SK-N-DZ (cell line): ENCODE measurements at places on chromosomes 3 and 15.

DNA sequence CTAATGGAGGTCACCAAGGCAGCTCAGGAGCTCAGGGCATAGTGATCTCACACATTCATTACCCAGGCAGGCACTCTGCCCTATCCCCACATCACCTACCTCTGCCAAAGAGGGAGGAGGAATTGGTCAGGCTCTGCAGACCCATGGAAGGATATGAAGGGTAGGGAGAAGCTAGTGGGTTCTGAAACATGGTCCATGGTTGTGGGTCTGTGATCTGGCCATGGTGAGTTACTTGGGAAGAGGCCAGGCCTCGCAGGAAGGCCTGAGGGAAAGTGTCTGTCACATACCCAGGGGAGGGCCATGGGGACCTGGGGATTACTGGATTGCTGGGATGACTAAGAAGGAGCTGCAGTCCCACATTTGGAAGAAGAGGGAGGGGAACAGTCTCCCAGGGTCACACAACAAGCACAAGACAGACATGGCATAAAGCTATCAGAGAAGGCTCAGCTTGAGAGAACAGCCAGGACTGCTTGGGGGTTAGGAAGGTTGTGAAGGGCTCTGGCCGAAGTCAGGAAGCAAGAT lies 1.4 kb upstream of the PRSS50 start:
- no peak for DNase-seq

DNA sequence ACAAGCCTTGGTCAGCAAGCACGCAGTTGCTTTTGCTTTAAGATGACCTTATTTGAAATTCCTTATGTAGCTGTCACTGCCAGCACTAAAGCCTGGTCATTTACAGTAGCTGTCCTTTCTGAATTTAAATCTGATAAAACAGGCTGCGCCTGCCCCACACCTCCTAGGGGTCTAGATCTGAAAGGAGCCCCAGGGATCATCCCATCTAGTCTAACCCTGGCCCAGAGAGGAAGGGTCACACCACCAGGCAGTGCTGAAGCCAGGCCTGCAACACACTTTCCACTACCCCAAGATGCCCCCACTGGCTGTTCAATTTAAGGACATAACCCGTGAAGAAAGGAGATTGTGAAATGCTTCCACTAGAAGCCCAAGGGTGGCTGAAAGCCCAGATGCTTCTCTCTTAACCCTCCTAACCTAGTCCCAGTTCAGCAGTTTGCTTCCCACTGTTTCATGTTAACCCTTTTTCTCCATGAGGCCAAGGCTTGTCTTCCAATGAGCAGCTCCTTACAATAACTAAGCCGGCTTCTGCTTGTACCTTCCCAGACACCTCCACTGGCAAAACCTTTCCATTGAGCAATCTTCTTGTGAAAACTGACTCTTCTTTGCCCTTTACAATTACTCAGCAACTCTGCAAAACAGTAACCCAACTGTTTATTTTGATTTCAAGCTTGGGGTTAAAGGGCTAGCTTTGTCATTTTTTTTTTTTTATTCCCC lies 198.9 kb upstream of the LPP start:
- DNase-seq: no peak

DNA sequence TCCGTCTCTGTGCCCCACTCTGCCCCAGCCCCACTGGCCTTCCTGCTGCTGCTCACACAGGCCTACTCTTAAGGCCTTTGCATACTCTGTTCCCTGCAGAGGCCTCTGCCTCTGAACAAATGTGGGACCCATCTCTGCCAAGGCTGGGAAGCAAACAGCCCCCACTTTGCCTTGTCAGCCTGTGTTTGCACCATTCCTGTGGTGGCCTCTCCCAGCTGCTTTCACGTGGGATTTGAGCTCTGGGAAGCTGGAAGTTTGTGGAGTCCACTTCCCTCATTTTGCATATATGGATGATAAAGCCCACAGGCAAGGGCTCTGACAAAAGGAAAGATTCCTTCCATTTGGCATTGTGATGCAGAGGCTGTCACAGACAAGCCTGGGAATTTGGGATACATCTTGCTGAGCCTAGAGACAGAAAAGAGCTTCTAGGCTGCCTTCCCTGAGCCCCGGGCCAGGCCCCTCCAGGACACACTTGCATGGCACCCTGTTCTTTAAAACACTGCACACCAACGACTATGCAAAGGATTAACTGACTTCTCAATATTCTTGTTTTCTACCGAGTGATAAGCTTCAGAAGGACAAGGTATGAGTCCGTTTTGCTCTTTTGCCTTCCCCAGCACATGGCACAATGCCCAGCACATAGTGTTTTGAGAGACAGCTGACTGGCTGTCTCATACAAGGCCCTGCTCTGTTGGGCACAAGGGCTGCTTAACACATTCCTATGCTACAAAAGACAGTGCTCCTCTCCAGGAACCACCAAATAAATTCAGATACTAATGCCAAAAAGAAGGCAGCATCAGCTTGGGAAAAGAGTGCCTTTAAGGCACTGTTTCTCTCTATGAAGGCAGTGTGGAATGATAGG lies 120.7 kb upstream of the TOPAZ1 start:
- no peak for DNase-seq

DNA sequence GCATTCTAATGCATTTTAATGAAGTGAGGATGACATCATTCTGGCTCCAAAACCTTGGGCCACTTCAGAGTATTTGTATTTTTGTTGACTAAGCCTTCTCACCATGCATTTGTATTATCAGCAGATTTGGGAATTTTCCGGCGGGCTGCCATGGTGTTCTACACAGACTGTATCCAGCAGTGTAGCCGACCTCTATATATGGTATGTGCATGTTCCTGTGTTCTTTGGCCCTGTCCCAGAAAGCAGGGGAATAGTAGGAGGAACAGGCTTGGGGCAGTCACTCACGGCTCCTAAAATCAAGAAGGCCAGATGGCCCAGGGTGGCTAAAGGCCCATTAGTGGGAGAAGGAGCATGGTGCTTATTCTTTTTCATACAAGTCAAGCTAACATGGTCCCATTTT lies 80.5 kb downstream of the USF3 start:
- no peak for DNase-seq

DNA sequence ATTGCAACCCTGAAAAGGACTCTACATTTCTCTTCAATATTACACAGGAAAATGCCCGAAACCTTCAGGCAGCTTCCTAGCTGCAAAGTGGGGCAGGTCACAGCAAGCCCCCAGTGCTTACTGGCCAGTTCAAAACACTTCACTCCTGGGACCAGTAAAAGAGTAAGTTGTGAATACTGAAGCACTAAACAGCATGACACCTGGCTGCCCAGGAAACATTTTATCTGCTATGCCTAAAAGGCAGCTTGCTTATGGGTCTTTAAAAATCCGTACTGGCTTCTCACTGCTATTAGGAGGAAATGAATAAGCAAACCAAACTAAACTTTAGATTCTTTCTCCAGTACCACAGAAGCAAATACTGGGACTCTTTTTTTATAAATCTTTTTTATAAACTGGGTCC lies 457.9 kb upstream of the ALCAM start:
- DNase-seq: no peak

DNA sequence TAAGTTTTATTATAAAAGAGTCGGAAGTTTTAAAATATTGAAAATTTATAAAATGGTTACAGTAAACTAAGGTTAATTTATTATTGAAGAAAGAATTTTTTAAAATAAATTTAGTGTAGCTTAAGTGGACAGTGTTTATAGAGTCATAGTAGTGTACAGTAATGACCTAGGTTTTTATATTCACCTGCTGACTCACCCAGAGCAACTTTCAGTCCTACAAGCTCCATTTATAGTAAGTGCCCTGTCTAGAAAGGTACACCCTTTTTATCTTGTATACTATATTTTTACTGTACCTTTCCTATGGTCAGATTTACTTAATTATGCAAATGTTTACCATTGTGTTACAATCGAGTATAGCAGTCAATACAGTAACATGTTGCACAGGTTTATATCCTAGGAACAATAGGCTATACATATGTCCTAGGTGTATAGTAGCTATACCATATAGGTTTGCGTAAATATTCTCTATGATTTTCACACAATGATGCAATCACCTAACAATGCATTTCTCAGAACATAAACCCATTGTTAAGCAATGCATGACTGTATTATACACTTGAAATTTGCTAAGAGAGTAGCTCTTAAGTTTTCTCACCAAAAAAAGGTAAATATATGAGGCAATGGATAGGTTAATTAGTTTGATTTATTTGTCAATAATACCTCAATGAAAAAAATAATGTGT lies 106.9 kb upstream of the CD96 start:
- DNase-seq: no peak

DNA sequence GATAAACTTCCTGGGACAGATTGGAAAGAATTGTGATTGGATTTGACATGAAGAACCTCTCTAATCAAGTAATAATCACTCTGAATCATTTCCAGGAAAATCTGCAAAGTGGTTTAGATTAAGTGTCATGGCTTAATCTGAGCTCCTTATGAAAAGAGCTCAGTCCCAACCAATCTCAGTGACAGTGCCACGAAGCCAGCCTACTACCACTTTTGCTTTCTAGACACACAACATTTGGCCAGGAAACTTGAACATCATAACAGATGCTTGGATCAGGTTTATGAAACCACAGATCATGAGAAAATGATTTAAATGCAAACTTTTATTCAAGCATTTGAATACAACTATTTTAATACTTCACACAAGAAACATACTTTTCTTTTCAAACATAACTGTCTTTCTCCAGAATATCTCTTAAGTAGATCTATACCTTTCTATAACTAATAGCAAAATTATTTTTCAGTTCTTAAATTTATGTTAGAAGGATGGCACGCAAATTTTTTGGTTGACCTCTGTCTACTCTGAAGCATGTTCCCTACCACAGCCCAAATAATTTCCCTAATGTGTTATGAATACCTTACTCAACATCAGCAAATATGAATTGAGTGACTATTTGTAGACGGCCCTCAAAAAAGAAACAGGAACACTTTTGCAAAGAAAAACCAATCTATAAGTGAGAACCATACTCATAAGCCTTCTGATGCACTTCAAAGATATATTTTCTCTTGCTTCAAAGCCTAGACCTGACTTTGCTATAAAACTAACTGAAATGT lies 495.0 kb upstream of the ZNF385D start:
- no peak for DNase-seq

DNA sequence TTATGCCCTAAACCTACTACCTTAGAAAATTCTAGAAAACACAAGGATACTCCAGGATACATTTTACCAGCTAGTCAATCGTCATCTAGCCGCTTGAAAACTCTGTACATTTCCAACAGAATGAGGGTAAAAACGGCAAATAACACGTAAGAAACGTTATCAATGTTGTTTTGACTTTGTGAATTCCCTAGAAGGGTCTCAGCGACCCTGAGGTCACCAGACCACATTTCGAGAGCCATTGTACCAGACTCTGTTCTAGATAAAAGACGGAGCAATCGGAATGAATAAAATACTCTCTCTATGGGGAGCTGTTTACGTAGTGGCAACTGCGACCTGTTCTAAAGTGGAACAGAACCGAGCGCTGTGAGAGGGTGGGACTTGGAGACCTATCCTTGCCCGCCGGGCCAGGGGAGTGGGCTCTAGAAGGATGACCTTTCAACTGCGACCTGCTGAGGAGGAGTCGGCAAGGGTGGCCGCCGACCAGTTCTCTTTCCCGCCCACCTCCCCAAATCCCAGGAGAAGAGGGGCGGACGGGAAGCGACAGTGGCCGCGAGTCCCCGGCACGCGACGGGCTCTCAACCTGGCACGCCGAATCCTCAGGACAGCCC lies 778 bp upstream of the AP4E1 start:
- peak; percentile 69 for DNase-seq

GRCh38 chr3:99915906-99916432 lies 98.3 kb downstream of the CMSS1 start:
- DNase-seq: peak; percentile 43

- DNase-seq: peak; percentile 57
Observed at GRCh38 chr3:56855856-56856512, 54.2 kb upstream of the ARHGEF3 start.

DNA sequence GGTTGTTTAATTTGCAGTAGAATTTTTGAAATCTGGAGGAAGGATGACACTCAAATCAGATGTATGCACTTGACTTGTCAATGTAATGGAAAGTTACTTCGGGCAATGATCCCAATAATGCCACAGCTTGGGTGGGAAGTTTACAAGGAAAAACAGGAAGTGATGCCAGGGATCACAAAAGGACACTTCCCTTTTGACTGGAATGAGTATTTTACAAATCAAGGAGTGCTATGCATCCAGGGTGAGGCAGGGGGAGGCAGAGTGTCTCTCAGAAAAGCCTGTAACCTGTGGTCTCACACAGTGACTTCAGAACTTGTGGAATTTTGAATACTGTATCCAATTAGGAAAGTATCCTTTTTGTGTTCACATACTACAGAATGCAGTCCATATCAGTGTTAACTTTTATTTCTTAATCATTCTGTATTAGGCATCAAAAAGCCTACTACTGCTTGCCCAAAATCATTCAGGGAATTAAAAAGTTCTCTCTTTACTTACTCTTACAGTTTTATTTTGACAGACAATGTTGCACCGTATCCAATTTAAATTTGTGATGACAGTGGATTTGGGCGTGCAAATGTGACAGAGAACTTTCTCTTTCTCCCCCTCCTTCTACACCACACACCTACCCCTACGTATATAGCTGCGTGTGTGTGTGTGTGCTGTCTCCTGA lies 445.1 kb downstream of the MECOM start:
- DNase-seq: peak; percentile 59

DNA sequence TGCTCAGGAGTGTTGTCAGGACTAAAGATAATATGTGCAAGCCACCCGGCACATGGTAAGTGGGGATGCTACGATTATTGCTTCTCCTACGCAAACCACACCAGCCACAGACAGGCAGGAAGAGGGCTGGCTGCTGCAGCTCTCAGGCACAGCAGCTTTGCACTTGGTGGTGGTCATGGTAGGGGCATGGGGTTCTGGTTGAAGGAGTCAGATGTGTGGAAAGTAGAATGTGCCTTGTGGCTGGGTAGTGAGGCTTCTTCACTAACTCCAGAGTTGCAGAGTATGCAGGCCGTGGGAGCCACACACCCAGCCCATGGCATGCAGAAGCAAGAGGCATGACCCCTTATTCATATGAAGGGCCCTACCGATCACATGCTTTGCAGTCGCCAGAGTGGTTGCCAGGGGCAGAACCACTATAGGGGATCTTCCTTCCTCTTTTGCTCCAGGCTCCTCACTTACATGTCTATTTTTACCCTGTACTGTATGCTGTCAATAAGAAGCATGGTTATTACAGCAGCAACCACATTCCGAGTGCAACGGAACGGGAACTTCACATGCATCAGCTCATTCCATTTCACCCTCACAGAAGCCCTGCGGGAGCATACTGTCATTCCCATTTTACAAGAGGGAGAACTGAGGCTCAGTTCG lies 59.2 kb upstream of the HERC1 start:
- no peak for DNase-seq

DNA sequence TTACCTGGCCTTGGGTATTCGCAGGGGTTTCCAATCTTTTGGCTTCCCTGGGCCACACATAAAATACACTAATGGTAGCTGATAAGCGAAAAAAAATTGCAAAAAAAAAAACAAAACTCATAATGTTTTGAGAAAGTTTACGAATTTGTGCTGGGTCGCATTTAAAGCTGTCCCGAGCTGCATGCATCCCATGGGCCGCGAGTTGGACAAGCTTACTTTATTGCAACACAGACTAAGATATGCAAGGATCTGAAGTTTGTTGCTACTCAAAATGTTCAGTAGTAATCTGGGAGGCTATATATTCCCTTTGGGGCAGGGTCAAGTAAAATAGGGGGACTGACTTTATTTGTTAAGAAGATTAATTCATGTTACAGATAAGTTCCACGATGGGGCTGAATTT lies 247.9 kb downstream of the CD47 start:
- DNase-seq: no peak
